Activated effector memory CD4-positive, alpha-beta T cell treated with Interleukin-2 at 50 U/mL for 16 hours (primary cell): ENCODE measurements at places on chromosomes 2 and 18.

DNA sequence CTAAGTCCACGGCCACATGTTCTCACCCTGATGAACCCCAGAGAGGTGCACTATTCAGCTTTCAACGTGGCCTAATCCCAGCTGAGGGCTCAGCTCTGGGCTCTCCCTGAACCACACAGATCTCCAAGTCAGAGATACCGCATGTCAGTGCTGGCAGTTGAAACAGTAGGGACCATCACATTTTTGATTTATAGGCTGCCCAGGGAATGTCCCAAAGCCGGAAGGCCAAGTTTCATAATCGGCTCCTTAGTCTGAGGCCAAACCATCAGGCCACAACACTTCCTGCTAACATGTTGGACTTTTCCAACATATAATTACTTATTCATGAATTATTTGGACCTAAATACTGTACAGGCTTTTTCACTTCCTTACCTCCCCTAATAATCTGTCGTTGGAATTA, 91.9 kb upstream of the KLHL29 start:
- no peak for DNase-seq

- no peak for DNase-seq
Observed at GRCh38 chr2:163594497-163594896, 141.3 kb downstream of the FIGN start.

GRCh38 chr18:68725346-68725745, 10.4 kb upstream of the TMX3 start:
- no peak for DNase-seq

GRCh38 chr2:113685471-113685870, 58.4 kb downstream of the RABL2A start:
- DNase-seq, result no peak
